ENCODE measurements at places on chromosomes 11 and 22. TPM values are rescaled to one million over a fixed set of nuclear protein-coding genes. Genes with fewer than 3 reads are reported as not detected.

DNA sequence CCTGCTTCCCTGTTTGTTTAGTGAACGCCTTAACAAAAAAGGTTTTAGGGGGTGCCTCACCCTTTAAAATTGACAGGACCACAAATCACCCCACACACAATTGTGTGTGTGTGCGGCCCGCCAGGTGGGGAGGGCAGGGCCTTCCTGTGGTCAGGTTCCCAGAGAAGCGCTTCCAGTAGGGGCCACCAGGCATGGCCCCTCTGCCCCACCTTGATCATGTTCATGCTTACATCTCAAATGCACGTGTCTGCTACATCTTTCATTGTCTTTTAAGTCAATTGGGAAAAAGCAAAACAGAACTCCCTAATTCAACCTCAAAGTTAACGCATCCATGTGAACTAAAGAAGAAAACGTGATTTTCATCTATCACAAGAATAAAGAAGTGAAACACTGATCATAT is 1335.3 kb downstream of the TBC1D22A start:
- peaks cover 60% of the 10 kb centered on the region for H3K4me1 ChIP-seq
- no peak for DNase-seq
- no peaks in the 10 kb centered on the region for H3K27me3 ChIP-seq
- H3K4me3 ChIP-seq, result no peak overlapping the region

DNA sequence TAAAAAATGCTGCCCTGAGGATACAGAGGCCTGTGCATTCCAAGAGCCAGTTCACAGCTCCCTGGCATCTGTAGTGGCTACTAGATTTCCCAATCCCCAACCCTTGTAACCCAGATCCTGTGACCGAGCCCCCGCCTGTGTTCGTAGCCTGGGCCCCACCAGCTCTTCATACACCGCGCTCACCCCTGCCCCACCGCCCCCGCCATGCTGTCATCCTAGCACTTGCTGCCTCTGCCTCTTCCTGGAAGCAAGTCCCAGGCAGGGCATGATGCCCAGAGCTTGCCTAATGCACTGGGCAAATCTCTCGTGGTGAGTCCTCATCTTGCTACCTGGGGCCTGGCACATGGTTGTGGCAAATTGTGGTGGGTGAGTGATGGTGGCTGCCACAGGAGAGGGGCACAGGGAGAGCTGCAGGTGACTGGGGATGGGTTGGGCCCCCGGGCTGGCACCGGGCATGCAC is 7.1 kb downstream of the MGAT3 start:
- no peak overlapping the region for H3K27ac ChIP-seq
- H3K36me3 ChIP-seq, result no peaks in the 10 kb centered on the region
- H3K4me3 ChIP-seq, result no peak overlapping the region
- peaks cover 19% of the 10 kb centered on the region for H3K4me1 ChIP-seq

The UPK3A gene
- 0.47 TPM for total RNA-seq

The OPCML gene
- total RNA-seq, result 0.09 TPM

The CEP126 gene
- total RNA-seq, result 0.42 TPM

- no peak overlapping the region for H3K27ac ChIP-seq
- H3K27me3 ChIP-seq, result peaks cover 25% of the 10 kb centered on the region
- no peak overlapping the region for H3K4me3 ChIP-seq
- no peak for DNase-seq
Measured at GRCh38 chr22:50009251-50009650, 3.3 kb downstream of the IL17REL start.

The LARGE1 gene
- 3.1 TPM for total RNA-seq

GRCh38 chr11:83035070-83035854 is 36.4 kb downstream of the RAB30 start:
- no peak overlapping the region for H3K4me3 ChIP-seq
- H3K27me3 ChIP-seq, result no peaks in the 10 kb centered on the region
- no peak for DNase-seq
- no peaks in the 10 kb centered on the region for H3K36me3 ChIP-seq
- H3K4me1 ChIP-seq, result no peaks in the 10 kb centered on the region

DNA sequence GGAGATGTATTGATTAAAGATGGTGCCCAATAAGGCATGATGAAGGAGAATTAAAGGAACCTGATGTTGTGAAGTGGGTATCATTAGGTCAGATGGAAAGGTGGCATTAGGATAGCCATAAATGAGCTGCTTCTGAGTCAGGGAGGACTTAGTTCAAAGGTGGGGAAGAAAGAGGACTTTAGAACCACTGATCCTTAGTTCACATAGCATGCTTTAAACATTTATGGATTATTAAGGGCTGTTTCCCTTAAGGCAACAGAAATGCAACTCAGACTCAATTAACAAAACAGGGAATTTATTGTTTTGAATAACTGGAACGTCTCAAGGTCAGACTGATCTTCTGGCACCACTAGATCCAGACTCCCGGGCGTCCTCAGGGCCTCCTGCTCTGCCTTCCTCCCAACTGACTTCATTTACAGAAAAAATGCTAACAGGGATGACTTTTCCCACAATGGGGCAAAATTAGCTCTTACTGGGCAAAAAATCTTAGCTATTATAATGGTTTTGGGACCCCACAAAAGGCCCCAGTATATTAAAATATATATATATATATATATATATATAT is 1526.0 kb downstream of the TBC1D22A start:
- no peaks in the 10 kb centered on the region for H3K4me1 ChIP-seq
- no peak overlapping the region for H3K27ac ChIP-seq
- DNase-seq, result no peak
- no peaks in the 10 kb centered on the region for H3K27me3 ChIP-seq
- H3K4me3 ChIP-seq, result no peak overlapping the region

- no peak overlapping the region for H3K27ac ChIP-seq
- no peaks in the 10 kb centered on the region for H3K36me3 ChIP-seq
- H3K4me1 ChIP-seq, result peaks cover 5% of the 10 kb centered on the region
- no peaks in the 10 kb centered on the region for H3K27me3 ChIP-seq
- no peak overlapping the region for H3K4me3 ChIP-seq
- no peak for DNase-seq
Measured at GRCh38 chr11:121422675-121423074, 29.4 kb upstream of the SORL1 start.

The SLC22A9 gene
- total RNA-seq, result not detected

DNA sequence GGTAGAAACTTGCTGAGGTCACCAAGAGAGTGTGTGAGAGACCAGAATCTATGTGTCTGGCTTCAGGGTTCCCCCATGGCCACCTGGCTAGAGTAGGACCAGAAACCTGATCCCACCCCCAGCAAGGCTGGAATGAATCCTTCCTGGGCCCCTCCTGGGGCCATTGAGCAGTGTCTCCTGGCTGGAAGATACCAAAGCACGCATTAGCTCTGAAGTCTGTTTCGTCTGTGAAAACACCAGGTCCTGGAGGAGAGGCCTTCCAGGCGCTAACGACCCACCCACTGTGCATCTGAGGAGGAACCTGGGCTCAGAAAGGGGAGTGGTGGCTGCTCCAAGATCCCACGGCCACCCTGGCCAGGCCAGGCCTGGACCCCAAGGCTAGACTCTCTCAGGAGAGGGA is 15.5 kb upstream of the TSKU start:
- H3K36me3 ChIP-seq, result no peaks in the 10 kb centered on the region
- peaks cover 4% of the 10 kb centered on the region for H3K4me1 ChIP-seq
- H3K27ac ChIP-seq, result no peak overlapping the region
- DNase-seq, result no peak
- no peaks in the 10 kb centered on the region for H3K27me3 ChIP-seq

The VSIG10L2 gene
- total RNA-seq, result 0.09 TPM

DNA sequence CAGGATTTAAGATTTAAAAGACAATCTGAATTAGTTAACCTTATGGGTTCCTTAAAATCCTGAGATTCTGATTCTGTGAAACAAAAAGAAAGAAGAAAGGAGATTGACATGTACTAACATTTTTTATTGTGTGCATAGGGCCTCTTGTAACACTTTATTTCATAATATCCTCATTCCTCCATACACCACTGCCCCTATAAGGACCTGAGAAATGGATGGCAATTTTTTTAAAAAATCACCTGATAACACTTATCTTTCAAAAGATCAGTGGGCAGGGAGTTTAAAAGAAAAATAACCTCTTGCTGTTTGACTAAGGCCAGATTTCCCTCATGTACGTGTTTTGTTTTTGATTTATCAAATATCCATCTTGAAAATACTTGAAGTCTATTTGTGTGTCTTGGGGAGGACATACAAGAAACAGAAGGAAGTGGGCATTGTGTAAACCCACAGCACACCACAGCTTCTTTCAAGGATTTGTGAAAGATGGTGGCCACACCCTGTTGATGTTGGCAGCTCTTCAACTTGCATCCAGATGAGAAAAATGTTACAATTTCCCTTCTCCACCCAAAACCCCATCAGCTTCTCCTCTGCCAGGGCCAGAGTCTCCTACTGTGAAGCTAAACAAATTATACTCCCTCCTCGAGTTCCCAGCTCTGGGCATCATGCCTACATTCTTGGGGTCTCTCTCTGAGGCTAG is 35.0 kb upstream of the MPEG1 start:
- DNase-seq, result no peak
- H3K36me3 ChIP-seq, result no peaks in the 10 kb centered on the region
- no peaks in the 10 kb centered on the region for H3K27me3 ChIP-seq
- H3K4me1 ChIP-seq, result no peaks in the 10 kb centered on the region
- H3K27ac ChIP-seq, result no peak overlapping the region

The MAPK8IP2 gene
- total RNA-seq, result 0.33 TPM

The MYO7A gene
- 1.5 TPM for total RNA-seq

The OR51B4 gene
- total RNA-seq, result not detected

The SYT9 gene
- total RNA-seq, result 0.05 TPM

The ROM1 gene
- total RNA-seq, result 1.7 TPM

- DNase-seq, result no peak
- H3K4me3 ChIP-seq, result no peak overlapping the region
- H3K27ac ChIP-seq, result no peak overlapping the region
- H3K27me3 ChIP-seq, result no peaks in the 10 kb centered on the region
- no peaks in the 10 kb centered on the region for H3K36me3 ChIP-seq
- no peaks in the 10 kb centered on the region for H3K4me1 ChIP-seq
Measured at GRCh38 chr11:1060852-1061616, 13.6 kb upstream of the MUC2 start.

DNA sequence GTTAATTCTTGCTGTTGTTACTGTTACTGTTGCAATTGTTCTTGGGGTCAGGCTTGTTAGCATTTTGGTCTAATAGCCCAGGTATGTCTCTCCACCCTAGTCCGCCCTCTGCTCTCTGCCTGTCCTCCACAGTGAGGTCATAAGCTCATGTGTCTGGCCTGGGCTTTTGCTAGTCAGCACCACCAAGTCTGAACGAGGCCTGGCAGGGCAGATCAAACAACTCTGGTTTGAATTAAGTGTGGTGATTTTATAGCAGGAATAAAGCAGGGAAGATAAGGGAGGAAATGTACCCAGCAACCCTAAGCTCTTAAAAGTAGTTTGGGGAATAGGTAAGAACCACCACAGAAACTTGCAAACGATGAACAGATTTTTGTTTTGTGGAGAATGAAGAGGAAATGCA is 98.7 kb downstream of the ABTB2 start:
- H3K4me3 ChIP-seq, result no peak overlapping the region
- no peak overlapping the region for H3K27ac ChIP-seq
- peaks cover 5% of the 10 kb centered on the region for H3K4me1 ChIP-seq
- no peaks in the 10 kb centered on the region for H3K27me3 ChIP-seq

The USP35 gene
- total RNA-seq, result 3.4 TPM

The DEPDC7 gene
- 3.2 TPM for total RNA-seq

GRCh38 chr11:133787379-133788141 is 57.8 kb downstream of the SPATA19 start:
- no peaks in the 10 kb centered on the region for H3K36me3 ChIP-seq
- no peak overlapping the region for H3K27ac ChIP-seq
- peaks cover 26% of the 10 kb centered on the region for H3K27me3 ChIP-seq
- no peak overlapping the region for H3K4me3 ChIP-seq
- DNase-seq, result no peak

The HEPHL1 gene
- 0.14 TPM for total RNA-seq

DNA sequence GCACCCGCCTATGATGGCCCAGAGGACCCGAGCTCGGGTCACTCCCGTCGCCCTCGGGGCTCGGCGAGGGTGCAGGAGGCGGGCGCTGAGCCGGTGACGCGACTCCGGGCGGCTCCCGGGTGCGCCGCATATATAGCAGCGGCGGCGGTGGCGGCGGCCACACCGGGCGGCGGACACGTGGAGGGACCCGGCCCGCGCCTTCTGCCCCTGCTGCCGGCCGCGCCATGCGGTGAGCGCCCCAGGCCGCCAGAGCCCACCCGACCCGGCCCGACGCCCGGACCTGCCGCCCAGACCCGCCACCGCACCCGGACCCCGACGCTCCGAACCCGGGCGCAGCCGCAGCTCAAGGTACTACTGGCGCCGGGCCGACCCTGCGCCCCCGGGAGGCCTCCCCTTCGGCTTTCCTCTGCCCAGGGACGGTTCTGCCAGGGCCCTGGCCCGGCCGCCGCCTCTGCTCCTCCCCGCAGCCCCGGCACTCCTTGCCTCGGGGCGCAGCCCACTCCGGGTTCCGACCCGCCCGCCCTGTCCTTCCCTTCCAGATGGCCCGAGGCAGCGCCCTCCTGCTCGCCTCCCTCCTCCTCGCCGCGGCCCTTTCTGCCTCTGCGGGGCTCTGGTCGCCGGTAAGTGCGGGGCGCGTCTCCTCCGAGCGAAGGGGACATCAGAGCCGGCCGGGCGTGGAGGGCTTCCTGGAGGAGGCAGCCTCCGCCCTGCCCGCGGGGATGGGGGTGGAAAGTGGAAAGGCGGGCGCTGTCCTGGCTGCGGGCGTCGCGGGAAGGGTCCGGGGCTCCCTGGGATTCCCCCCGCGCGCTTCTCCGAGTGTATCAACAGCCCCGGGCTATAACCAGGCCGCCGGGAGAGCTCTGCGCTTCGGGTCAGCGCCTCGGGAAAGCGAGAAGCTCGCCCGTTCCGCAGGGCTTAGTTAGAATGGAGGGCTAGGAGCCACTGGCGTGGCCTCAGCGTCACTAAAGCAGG is at the start of gene GAL:
TSS of gene GAL (plus strand) at position 160 of the 972 bp plus-strand sequence. CDS start at position 540, 380 bp downstream.
- H3K36me3 ChIP-seq, result no peaks in the 10 kb centered on the region
- DNase-seq, result no peak
- H3K4me3 ChIP-seq, result no peak within 1 kb of the TSS
- H3K4me1 ChIP-seq, result no peaks in the 10 kb centered on the region
- peaks cover 81% of the 10 kb centered on the region for H3K27me3 ChIP-seq

GRCh38 chr22:49425356-49425755 is 402.3 kb downstream of the BRD1 start:
- no peaks in the 10 kb centered on the region for H3K4me1 ChIP-seq
- no peak overlapping the region for H3K27ac ChIP-seq
- H3K27me3 ChIP-seq, result no peaks in the 10 kb centered on the region
- no peak overlapping the region for H3K4me3 ChIP-seq
- H3K36me3 ChIP-seq, result no peaks in the 10 kb centered on the region

The SPTBN2 gene
- total RNA-seq, result 5.5 TPM
